Activated naive CD8-positive, alpha-beta T cell treated with anti-CD3 and anti-CD28 coated beads for 36 hours (primary cell): ENCODE measurements at places on chromosomes 12 and 14. TPM values are rescaled to one million over a fixed set of nuclear protein-coding genes. Genes with fewer than 3 reads are reported as not detected.
A peak's percentile ranks its signal among the peaks of the same experiment; 100 is the strongest.

Gene ARHGAP9
- total RNA-seq, result 162 TPM

Gene SLC5A8
- total RNA-seq, result not detected

Gene PIWIL1
- total RNA-seq, result not detected

Gene PPP4R4
- 2.0 TPM for total RNA-seq

Gene ADAM20
- 0.12 TPM for total RNA-seq

DNA sequence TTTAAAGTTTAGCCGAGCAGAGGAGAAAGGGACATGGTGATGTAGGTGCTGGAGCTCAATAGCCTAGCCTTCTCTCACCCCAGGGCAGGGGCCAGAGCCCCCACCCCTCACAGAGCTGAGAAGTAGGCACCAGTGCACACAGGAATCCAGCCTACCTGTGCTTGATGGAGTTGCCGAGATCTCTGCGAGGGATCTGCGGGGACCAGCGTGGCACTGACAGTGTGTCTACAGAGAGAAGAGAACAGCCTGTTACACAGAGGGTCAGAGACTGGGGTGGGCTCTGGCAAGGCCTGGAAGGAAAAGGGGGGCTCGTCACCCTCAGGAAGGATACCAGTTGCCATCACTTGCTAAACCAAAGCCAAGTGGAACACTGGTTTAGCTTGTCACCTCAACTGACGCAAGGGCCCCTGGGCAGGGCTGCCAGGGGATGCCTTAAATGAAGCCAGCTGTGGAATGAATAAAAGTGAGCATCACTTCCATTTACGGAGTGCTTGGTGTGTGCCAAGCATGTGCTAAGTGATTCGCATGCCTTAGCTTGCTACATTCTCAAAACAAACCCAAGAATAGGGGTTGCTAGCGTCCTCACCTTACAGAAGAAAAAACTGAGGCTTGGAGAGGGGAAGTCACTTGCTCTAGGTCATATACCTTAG is 220.8 kb upstream of the NOS1 start:
- no peak for DNase-seq

DNA sequence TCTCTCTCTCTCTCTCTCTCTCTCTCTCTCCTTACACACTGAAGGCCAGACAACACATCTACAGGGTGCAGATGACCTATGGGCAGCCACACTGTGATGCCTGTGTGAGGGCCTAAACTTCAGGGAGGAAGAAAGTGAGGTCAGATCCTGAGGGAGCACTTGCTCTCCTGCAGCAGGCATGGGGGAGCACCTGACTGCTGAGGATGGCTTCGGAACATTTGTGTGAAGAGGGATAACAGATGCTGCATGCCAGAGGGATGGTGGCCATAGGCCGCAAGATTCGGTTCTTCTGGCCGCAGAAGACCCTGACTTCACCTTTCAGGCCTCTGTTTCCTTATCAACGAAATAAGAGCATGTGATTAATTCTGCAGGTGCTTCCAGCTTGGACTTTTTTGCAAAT is 11.7 kb upstream of the SERPINA11 start:
- DNase-seq, result no peak

DNA sequence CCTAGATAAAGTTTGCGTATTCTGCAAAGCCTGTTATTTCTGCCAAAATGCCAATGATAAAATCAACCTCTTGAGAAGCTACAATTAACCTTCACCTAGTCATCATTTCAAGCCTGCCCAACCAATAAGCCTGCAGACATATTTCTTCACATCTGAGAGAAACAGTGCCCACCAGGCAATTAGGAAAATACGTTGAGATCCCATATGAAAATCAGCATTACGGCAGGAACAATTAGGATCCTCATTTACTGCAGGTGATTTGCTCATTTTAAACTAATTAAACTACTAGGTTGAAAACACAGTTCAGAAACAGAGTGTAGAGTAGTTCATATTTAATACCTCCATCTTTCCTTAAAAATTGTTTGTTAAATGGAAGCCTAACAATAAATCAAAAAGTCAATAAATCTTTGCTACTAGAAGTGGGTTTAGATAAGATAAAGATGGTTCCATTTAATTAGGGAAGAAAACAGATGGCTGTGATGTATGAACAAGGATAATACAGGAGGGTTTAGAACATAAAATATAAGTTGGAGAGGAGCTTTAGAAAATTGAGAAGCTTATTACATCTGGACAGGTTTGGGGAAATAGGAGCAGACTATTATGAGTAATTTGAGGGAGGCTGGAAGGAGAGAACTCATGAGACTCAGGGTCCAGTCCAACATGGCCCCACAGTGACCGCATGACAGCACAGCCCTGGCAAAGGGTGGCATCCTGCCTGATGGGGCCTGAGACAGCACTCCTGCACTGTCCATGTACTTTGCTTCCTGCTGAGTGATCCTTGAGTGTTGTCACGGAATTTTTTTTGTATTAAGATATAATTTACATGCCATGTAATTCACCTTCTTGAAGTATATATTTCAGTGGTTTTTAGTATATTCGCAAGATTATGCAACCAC is 26.9 kb upstream of the PYGL start:
- DNase-seq, result no peak

DNA sequence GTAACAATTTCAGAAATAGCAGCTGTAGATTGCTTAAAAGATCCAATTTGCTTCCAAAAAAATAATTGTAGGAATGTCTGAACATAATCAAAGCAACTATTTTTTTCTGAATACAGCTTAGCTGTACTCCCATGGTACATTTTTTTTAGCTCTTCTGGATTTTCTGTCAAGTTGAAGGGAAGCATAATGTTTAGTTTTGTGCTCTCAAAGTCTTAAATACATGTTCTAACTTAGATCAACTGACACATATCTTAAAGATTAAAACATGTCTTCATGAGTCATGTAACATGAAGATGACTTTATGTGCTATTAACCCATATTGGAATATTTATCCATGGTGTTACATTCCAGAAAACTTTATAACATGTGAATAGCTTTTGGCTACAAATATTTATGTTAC is 255.7 kb downstream of the BTG1 start:
- DNase-seq, result no peak

DNA sequence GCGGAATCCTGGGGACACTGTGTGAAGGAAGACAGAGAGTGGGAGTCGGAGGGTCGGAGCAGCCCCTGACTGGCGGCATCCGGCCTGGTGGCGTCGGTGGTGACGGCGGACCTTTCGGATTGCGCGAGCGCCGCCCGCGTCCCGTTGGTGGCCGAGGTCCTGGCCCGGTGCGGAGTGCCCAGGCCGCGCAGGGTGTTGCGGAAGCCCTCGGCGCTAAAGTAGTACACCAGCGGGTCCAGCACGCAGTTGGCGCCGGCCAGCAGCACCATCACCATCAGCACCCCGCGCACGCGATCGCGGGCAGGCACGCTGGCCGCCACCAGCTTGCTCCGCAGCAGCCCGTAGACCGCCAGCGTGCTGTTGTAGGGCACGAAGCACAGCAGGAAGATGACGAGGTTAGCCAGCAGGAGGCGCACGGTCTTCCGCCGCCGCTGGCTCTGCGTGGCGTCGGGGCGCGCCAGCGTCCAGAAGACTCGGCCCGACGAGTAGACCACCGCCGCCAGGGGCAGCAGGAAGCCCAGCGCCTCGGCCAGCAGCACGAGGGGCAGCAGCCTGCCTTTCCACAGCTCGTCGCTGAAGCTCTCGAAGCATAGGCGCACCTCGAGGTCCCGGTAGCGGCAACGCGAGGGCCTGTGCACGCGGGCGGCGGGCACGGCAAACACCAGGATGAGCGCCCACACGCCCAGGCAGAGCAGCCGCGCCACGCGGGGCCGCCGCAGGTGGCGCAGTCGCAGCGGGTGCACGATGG is 13.1 kb upstream of the CHD4 start:
- peak; percentile 68 for DNase-seq
